ENCODE measurements at places on chromosomes 7 and 10.

DNA sequence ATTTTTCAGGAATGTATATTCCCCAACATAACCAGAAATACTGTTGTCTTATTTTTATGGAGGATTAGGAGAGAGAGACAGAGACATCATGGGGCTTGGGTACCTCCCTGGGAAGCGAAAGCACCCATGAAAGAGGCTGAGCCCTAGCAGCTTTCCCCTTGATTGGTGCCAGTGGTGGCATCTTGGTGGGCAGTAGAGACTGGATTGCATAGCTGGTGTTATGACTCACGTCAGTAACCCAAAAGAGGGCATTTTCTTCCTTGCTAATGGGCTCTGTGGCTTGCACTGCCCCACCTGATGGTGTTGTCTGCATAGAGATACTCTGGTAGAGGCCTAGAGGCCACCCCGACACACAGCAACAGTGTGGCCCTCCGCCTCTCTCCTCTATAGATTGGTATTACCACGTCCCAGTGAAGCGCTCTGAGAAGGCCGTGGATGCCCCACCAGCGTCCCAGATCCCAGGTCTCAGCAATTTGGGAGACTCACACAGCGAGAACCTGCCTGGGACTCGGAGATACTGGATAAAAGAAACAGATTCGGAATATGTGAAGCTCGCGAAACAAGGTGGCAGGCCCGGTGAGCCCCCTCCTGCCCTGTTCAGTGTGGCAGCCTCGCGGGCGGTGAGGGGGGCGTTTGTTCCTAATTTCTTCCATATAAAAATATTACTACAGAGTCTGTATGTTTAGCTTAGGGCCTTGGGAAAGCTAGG, 5.8 kb downstream of the C7orf57 start:
- no peak for DNase-seq

DNA sequence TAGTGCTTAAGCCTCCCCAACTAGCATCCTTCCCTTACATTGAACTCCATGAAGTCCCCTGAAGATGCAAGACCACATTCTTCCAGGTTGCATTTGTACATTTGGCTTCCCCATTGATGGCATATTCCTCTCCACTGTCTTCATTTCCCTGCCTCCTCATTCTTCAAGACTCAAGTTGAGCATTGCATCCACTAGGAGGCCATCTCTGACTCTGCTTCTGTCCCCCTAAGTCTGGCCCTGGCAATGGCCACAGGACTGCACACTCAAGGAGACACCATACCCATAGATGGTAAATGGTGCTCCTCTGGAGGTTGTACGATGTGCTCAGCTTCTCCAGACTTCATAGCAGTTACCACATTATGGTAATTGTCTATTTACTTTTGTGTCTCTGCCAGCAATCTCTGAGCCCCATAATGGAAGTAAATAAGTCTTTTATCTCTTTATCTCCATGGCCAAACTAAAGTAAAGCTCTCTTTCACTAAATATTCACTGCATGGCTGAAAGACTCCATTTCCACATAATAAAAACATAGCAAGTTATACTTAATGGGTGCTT, 112.6 kb downstream of the PTPRZ1 start:
- no peak for DNase-seq

- DNase-seq, result no peak
These were observed 215.8 kb downstream of the MLLT10 start for GRCh38 chr10:21749788-21750187.

GRCh38 chr7:28889290-28889689, 68.8 kb downstream of the TRIL start:
- DNase-seq, result no peak

GRCh38 chr7:6167587-6168476, 104.6 kb downstream of the CYTH3 start:
- no peak for DNase-seq

GRCh38 chr10:16907687-16908086, 90.5 kb upstream of the RSU1 start:
- no peak for DNase-seq

- no peak for DNase-seq
These were observed 662 bp downstream of the DNAJC2 start for GRCh38 chr7:103343758-103344452.

DNA sequence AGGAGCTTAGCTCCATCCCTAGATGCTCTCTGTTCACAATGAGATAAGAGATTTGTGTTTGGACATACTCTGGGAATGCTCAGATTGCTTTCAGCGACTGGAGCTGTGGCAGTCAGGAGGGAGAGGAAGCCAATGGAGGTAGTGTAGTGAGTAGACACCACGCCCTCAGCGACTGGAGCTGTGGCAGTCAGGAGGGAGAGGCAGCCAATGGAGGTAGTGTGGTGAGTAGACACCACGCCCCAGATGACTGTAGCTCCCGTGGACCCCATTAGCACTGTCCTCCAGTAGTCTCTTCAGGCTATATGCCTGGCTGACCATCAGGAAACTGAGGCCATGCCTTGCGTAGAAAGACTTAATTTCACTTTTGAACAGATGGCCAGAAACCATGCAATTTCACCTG, 1033.8 kb downstream of the NRG3 start:
- DNase-seq, result no peak
